ENCODE measurements at places on chromosomes 4 and X.

DNA sequence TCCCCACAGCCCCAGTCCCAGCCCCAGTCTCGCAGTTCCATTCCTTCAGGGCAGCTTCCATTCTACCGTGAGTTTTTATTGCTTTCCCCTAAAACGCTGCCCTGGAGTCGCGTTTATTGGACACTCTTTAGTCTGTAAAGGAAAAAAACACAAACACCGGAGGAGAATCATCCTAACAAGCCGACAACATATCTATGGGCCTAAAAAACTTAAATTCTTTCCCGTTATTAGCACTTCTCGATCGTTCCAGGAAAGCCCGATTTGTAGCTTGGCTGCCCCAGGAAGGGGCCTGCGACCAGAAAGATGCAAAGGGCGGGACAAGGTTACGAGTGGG is 178.5 kb downstream of the CBR4 start:
- DNase-seq, result no peak

DNA sequence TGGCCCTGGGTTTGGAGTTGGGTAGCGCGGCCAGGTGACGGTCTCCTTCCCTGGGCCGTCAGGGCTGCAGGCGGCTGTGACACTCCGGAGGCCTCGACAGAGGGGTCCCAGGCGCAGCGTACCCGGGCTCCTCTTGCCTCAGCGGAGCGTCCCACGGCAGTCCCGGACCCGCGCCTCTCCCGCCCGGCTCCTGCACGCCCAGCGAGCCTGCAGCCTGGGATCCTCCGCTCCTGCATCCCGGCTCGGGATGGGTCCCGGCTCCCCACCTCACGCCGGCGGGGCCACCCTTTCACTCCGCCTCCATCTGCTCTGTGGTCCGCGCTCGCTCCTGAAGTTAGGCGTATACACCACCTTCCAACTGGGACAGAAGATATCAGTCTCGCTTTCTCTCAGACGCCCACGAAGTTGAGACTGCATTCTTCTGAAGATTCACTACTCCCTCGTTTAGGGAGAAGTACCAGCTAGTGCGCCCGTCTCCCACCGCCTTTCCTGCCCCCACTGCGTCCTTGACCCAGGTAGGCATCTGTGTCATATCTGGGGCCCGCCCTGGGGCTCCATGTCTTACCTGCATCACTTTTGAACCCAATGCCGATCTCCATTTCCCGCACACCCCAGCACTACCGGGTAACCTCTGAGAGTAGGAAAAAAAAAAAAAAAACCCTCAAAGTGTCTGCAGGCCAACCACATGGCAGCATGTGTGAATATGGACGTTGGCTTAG is 32.3 kb upstream of the KDR start:
- no peak for DNase-seq

GRCh38 chrX:110395877-110396276 is 37.2 kb downstream of the RTL9 start:
- DNase-seq, result peak; percentile 30

DNA sequence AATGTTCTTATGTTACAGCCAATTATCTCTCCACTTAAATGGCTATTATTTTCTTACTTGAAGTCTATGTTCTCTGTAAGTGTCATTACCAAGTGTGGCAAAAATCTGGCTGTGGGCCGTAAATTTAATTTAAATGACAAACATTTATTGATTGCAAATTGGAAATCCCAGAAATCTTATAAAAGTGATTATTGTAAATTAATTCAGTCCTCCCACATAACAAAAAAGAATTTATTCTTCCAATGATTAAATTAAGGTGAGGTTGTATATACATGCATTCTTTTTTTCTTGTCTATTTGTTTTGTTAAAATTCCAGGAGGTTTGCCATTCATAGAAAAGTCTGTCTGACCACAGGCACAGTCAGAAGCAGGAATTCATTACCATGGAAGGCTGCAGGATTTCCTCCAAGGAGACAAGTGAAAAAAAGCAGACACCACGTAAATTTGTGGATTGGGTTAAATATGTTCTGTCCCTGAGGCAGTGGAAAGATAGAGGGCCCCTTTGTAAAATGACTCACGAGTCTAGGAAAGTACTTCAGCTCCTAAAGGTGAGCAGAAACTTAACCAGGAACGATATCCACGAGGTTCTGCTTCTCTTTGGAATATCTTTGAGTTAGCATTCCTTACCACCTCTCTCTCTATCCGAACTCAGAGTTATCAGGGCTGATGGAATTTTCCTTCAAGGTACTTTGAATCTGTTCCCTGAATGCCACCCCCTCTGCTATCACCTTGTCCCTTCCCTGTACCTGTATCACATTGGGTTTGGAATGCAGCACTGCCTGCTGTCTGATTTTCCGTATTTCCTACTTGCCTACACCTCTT is 10.7 kb downstream of the PPARGC1A start:
- DNase-seq, result no peak

DNA sequence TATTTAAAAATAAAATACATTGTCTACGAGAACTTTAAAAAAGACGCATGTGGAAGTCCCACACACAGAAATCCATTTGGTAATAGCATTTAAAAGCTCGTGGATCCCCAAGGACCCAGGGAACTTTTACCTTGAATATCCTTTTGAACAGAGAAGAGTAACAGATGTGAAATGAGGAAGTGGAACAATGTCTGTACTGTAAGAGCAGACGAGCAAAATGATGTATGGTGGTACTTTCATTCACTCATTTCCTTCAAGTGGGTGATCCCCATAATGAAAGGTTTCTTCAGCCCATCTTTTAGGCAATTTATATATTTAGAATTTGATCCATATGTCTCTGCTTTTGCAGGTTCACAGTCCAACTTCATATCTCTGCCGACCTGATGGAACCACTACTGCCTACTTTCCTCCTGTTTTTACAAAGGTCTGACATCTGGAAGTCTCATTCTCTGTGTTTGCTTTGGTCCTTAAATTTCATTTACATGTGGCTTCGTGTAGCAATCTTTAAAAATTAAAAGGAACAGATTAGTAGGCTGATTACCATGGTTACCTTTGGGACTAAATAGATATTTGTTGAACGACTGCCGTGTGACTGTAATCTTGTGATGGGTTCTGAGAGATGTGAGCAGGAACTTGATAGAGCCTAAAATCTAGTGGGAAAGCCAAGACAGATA is 188.4 kb downstream of the PALLD start:
- DNase-seq, result no peak

- DNase-seq, result no peak
Measured at GRCh38 chr4:1575418-1576303, 108.5 kb downstream of the FAM53A start.
